GM04504 (cell line): ENCODE measurements at places on chromosomes 7 and 10.

DNA sequence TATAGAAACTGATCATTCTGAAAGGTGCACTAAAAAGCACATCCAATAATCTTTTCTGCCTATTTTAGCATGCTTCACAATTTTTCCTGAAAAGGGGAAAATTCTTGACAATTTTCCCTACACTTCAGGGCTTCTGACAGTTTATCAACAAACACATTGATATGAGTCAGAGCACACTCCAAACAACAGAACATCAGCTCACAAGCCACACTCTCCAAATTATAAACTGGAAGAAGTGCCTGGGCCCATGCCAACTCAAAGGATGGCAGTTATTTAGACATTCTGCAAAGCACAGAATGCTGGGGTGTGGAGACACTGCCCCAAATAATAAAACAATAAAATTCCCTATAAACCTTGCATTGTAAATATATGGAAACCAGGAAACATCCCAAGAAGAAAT lies 90.8 kb downstream of the ELAPOR2 start:
- no peak for DNase-seq

DNA sequence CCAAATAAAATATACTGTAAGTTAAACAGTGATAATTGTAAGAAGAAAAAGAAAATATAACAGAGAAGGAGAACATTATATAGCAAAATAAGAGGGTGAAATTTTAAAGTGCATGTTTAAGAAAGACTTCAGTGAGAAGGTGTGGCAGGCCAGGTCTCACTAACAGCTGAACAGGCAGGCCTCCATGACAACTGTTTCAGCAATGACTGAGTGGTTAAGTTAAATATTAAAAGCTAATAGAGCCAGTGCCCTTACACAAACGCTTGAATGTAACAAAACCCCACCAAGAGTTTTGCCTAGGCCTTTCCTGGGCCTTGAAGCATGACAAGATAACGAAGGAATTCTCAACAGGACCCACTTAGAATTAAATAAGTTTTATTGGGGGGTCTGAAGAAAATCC lies 32.6 kb downstream of the CFAP43 start:
- DNase-seq = no peak

GRCh38 chr7:47225387-47226131 lies 356.4 kb downstream of the TNS3 start:
- DNase-seq = no peak

GRCh38 chr10:34489411-34489810 lies 325.7 kb downstream of the PARD3 start:
- DNase-seq = no peak

DNA sequence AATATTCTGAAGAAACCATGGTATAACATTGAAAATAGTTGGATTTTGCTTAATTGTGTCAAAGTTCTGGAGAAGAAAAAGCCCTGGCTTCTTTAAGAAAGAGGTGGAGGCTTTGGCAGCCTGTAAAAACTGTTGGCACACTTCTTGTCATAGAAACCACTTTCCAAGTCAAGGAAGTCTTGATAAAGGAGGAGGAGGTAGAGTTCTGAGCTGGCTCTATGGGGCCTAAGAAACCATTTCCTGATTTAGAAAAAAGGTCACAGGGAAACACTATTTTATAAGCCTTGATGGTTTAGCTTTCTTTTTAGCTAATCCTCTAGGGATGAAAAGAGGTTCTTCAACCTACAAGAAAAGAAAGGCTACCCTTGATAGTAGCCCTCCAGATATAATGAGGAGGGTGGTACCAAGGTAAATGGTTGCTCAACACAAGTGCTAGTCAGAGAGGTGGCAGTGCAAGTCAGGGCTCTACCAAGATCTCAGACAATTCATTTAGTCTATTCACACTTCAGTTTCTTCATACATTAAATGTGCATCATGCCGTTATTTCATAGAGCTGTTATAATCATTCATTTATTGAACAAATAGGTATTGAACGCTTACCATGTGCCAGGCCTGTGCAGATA lies 346.9 kb downstream of the RNLS start:
- no peak for DNase-seq

GRCh38 chr10:31075434-31075833 lies 43.8 kb upstream of the ZNF438 start:
- peak; percentile 66 for DNase-seq

- no peak for DNase-seq
These were observed 35.5 kb upstream of the KCNMA1 start for GRCh38 chr10:77673101-77673500.

DNA sequence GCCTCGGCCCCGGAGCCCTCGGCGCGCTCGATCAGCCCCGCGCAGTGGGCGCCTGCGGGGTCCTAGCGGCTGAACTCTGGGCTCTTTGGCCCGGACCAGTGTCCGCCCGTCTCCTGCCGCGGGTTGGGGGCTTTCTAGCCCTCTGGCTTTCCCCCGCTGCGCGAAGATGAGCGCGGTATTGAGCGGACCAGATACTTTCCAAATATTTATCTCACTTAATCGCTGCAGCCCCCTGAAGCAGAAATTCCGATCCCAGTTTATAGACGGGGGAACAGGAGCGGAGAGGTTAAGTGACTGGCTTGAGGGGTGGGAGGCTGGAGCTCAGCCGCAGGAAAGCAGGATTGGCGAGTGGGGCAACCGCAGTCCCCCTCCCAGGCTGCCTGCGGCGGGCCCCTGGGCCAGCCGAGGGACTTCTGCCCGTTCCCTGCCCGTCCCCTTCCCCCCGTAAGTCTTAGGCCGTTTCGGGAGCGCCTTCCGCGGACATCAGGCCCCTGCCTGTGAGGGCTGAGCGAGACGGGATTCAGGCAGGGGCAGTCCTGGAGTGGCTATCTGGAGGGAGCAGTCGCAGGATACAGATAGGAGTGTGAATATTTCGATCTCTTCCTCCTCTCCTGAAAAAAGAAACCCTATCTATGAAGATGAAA lies 565 bp downstream of the STRIP2 start:
- DNase-seq = no peak

- DNase-seq = no peak
These were observed 22.0 kb downstream of the TMEM176B start for GRCh38 chr7:150778014-150778737.

DNA sequence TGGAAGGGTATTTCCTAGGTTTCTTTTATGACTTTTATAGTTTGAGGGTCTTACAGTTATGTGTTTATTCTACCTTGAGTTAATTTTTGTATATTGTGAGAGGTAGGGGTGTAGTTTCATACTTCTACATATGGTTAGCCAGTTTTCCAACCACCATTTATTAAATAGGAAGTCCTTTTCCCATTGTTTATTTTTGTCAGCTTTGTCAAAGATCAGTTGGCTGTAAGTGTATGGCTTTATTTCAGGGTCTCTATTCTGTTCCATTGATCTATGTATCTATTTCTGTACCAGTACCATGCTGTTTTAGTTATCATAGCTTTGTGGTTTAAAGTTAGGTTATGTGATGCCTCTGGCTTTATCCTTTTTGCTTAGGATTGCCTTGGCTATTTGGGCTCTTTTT lies 71.9 kb upstream of the CC2D2B start:
- DNase-seq = no peak

DNA sequence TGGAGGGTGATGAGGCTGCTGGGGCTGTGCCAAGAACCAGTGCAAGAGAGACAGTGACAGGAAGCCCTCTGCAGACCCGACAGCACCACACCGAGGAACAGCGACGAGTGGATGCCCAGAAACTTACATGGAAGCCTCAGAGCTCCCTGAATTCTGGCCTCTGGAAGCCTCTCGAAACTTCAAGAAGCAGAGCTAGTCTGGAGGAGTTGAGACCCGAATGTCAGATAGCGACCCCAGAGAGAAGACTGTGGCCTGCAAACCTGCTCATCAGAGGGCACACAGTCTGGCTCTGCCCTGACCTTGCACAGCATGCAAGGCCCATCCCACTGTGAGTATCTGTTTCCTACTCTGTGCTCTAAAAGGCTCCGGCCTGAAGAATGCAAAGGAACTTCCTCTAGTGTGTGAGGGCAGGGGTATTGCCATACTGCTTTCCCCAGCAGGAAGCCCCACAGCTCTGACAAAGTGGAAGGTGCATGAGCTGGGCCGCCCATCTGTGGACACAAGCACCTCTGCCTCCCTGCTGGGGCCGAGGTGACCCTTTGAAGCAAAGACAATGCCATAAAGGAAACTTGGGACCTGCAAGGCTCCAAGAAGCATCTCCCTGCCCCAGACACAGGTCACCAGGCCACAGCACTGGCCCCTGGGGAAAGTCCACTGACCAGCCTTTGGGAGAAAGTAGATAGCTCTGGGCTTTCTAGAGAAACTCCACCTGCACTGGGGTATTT lies 10.5 kb upstream of the C10orf71 start:
- DNase-seq = no peak

- DNase-seq = no peak
These were observed 11.3 kb upstream of the SLIT1 start for GRCh38 chr10:97197030-97197500.

DNA sequence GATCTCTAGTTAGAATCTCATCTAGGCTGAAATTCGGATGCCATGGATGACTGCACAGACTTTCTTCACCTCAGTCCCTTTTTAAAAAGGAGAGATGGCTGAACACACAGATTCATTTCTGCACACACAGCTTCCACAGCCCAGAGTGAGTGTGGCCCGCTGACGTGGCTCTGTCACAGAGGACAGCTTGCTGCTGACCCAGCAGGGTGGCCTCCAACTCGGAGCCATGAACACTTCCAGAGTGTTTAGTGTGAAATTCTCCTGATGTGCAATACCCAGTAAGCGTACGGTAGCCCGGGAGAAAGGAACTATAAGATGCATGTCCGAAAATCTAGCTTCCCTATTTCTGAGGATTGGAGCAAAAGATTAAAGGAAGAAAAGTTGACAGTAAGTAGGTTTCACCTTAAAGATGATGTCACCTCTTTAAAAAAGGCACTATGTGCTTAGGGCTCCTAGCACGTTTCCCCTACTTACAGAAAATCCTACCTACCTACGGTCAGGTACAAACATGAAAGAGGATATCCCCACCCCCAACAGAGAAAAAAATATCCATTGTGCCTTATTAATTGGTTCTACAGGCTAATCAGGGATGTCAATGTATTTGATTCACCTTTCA lies 162.2 kb downstream of the RAPGEF5 start:
- no peak for DNase-seq

- DNase-seq = no peak
These were observed 4.2 kb downstream of the FGFR2 start for GRCh38 chr10:121594076-121594475.

- DNase-seq = no peak
These were observed 3.1 kb downstream of the NRP1 start for GRCh38 chr10:33331379-33331694.

DNA sequence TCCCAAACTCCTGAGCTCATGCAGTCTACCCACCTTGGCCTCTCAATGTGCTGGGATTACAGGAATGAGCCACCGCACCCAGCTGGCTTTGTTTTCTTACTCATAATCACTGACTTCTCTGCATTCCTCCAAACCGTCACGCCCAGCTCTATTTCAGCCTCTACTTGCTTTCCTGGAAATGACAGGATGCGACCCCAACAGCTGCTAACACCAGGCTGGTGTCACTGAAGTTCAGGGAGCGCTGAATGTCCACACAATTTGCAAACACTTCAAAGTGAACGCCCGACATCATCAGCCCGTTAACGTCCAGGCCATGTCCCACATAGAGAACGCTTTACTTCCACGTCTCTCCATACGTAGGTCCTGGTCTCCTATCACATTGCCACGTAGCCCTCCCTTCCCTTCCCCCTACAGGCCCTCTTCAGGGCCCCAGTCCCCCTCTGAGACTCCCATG lies 12.8 kb upstream of the PROSER2 start:
- no peak for DNase-seq

DNA sequence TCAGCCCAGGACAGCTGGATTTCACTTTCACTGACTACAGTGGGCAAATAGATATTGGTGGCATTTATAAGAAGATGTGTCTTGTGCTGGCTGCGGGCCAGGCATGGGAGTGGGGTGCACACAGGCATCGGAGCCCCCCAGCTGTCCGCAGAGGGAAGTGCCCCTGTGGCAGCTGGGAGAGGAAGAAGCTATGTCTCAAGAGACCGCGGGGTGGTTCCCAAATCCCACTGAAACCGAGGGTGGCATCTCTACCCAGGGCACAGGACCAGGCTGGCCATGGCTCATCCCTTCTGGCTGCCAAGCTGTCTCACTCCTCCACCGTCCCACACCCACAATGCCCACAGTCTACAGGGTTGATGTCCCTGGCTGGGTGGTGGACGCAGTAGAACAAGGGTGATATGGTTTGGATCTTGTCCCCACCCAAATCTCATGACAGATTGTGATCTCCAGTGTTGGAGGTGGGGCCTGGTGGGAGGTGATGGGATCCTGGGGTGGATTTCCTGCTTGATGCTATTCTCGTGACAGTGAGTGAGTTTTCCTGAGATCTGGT lies 94.8 kb downstream of the TCERG1L start:
- DNase-seq = no peak

DNA sequence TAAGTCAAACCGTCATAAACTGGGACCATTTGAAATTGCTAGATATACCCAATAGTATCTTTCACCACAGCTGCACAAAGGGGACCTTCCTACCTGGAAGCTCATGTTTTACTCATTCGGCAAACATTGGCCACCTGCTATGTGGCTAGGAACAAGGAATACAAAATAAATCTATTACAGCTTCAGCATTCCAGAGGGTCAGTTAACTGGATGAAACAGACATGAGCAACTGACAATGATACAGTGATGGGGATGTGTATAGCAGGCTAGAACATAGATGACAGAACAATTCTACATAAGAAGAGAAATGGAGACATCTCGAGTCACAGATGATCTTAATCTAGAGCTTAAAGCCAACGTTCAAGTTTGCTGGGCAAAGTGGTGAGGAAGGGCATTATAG lies 3.1 kb upstream of the SMURF1 start:
- no peak for DNase-seq

DNA sequence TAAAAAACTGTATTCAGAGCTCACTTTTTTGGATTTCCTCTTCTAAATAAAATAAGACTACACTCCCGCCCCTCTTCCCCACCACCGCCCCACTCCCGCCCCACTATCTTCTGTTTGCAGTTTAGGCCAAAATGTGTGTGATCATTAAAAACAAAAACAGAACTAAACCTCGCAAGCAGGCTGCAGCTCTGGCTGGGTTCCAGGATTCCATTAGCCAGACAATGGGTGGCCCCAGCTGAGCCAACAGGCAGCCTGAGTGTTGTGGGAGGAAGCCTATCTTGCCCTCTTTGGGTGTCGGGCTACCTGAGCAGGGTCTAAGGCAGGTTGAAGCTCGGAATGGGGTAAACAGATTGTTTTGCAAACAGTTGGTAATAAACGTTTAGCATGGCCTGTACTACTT lies 41.7 kb downstream of the ARL4A start:
- no peak for DNase-seq

- peak; percentile 79 for DNase-seq
These were observed 20.0 kb downstream of the LRRD1 start for GRCh38 chr7:92158660-92159575.

DNA sequence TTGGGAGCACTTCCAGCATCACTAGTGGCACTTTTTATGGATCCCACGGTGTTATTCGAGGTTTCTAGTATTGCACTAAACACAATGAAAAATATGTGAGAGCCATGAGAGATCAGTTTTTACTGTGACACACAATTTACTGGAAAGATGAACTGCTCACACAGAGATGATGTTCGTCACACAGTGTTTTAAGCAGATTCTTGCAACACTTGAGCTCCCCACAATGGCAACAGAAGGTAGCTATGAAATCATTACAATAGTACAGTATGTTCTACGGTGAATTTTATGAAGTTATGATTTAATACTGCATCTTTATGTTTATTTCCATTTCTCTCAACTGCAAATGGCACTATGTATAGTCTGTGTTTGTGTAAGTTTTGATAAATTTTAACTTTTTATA lies 27.4 kb upstream of the ENTPD1 start:
- DNase-seq = no peak

GRCh38 chr10:6918305-6918704 lies 338.2 kb upstream of the PRKCQ start:
- DNase-seq = no peak

- DNase-seq = no peak
These were observed 5.6 kb downstream of the MORN4 start for GRCh38 chr10:97627731-97628130.
